ENCODE measurements at places on chromosomes 4 and X.

- no peak for DNase-seq
Measured at GRCh38 chr4:8461616-8462015, 21.0 kb downstream of the TRMT44 start.

- no peak for DNase-seq
Measured at GRCh38 chr4:87848622-87849351, 16.0 kb downstream of the MEPE start.

DNA sequence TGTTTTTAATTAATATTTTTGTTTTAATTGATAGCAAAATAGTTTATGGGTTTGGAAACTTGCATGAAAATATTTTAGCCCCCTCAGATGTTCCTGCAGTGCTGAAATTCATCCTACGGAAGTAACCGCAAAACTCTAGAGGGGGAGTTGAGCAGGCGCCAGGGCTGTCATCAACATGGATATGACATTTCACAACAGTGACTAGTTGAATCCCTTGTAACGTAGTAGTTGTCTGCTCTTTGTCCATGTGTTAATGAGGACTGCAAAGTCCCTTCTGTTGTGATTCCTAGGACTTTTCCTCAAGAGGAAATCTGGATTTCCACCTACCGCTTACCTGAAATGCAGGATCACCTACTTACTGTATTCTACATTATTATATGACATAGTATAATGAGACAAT is 40.4 kb downstream of the MAP7D3 start:
- DNase-seq: no peak

- no peak for DNase-seq
Measured at GRCh38 chr4:169175035-169175434, 95.7 kb downstream of the SH3RF1 start.

DNA sequence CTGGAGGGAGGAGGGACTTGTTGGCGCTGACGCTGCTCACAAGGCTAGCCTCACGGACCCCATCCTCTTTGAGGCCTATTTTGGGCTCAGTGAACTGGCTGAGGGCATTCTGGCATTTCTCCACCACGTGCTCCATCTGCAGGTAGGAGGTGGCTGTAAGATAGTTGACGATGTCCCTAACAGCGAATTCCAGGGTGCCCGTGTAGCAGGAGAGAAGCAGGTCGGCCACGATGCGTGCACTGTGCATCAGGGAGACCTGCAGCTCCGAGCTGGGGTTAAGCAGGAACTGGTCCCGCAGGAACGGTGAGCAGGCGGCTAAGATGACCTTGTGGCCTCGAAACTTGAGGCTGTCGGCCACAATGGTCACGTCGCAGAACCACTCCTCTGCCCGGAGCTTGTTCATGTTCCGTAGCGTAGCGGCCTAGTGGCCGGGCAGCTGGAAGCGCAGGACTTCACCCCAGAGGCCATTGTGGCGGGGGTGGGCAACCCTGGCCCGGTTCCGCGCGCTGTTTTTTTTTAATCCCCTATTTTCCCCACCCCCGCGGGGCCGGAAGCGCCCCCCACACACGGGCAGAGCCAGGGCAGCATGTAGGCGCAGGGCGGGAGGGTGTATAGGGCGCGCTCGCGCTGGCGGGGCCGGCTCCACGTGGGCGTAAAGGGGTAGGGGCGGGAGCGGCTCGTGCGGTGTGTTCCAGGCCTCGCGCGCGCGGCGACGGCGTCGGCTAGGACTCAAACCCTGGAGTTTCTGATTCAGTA is 73.2 kb downstream of the UBE2K start:
- DNase-seq: no peak

- no peak for DNase-seq
Measured at GRCh38 chr4:41569961-41570360, 32.0 kb downstream of the LIMCH1 start.

DNA sequence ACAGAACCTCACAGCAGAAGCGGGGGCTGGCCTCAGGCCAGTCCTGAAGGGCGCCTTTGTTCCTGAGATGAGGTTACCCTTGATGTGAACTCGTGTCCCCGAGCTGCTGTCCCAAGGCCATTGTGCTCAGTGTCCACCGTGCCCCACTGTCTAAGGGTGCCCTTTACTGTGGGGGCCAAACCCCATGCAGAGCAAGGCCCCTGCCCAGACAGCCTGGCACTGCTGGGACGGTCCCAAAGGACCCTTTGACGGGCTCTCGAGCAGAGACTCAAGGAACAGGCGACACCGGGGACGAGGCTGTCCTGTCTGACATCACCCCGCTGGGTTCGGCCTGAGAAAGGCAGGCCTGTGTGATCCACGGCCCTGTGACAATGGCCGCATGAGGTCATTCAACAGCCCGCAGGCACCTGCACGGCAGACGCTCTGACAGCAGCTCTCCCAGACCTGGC is 100.6 kb downstream of the ABLIM2 start:
- no peak for DNase-seq

DNA sequence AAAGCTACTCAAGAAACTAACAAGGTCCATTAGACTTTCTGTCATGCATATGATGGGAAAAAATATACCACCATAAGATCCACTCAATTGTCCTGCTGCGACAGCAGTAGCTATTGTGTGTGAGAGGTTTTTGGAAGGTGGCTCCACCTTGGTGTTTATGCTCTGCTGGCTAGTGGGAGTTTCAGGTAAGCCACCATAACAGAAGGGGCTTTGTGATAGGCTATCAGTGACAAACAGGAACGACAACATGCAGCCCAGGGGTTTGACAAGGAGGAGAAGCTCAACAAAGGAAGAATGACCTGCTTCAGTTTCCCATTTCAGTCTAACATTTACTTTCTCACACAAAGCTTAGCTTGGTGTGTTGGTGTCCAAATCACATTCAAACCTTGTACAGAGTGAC is 182.6 kb downstream of the ATOH1 start:
- no peak for DNase-seq

DNA sequence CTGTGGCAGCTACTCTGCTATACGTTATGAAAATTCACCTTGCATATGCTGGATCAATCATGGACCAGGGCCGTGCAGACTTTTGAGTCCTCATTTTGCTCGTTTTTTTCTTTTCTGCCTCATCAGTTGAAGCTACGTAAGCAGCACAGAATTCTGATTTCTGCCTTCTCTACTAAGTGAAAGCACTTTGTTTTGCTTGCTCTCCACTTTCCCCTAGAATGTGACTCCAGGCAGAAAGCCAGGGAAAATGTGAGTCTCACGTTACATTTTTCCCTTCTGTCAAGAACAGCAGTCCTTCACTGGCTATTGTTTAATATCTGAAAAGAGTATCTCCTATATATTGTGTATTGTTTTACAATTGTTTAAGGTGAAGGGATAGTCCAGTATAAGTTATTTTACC is 1840.1 kb downstream of the PCDH7 start:
- no peak for DNase-seq

DNA sequence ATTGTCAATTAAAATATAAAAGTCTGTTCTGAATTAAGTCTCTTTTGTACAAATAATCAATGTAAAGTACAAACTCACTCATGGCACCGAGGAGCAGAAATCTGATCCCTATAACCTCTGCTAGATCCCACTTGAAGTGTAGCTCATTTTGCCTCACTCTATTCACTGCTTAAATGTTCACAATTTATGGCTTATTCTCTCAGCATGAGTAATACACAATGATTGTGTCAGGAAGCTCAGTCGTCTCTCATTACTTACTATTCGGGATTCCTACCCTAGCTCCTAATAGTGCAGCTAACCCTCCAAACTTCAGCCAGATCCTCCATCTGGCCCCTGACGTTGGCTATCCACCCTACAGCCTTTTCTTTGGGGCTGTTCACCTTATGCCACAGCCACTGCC is 4.7 kb upstream of the AMMECR1 start:
- no peak for DNase-seq

GRCh38 chrX:111759686-111760085 is 78.7 kb downstream of the ALG13 start:
- DNase-seq: no peak

DNA sequence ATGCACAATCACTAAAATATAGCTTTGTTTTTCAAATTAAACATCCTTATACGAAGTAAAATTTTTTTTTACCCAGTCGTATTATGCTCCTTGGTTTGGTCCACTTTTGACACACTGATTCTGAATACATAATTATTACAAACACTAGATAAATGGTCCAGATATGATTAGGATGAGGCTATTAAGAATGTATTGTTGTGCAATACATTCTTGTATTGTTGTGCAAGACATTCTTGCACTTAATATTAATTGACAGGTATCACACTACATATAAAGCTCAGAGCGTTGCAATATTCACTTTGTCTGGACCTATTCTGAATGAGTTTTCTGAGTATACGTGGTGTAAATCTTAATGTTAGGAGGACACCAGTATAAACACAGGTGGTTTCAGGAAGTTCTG is 464.0 kb downstream of the CFAP47 start:
- no peak for DNase-seq

GRCh38 chr4:129543299-129543698 is 447.3 kb downstream of the C4orf33 start:
- DNase-seq: no peak

All from T-helper 22 cell (primary cell).